Muscle of back (tissue), 13 donors: ENCODE measurements at places on chromosomes 7 and 10.

GRCh38 chr10:18594574-18595156 is 56.7 kb downstream of the NSUN6 start:
- DNase-seq = no peak

DNA sequence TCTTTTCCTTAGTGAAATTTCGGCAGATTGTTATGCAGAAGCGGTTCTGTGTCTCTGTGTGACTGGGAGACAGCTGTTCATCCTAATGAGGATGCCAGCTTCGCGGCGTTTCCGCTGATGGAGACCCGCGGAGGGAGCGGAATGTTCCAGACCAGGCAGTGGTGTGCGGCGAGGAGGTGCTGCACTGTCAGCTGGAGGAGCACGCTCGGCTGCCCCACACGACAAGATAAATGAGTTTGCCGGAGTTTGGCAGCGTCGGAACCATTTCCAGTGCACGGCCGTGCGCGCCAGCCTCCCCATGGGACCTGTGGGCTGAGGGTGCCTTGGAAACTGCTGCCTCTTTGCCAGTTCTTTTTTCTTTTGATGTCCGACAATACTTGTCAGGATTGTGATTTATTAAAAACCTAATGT is 64.6 kb downstream of the WDR37 start:
- peak; percentile 26 for DNase-seq

GRCh38 chr7:153829525-153829924 is 222.7 kb upstream of the DPP6 start:
- no peak for DNase-seq

- no peak for DNase-seq
These were observed 19.1 kb downstream of the PI4K2A start for GRCh38 chr10:97659589-97659988.

GRCh38 chr10:121900443-121901174 is 27.2 kb downstream of the ATE1 start:
- DNase-seq = peak; percentile 60

DNA sequence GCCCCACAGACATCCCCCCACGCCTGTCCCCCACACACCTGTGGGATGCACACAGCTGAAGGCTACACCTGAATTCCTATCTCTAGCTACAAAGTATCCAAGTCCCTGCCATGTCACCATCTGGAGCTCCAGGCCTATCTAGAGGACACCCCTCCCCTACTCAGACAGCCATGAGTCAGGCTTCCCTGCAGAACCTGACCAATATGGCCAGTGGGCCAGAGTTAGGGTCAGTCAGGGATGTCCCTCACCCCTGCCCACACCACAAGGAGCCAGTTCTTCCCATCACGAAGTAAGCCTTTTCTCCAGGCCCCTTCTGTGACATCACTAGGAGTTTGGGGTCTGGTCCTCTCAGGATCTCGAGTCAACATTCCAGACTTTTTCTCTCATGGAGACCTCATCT is 10.6 kb upstream of the SLC18A3 start:
- DNase-seq = no peak

GRCh38 chr10:17788646-17789045 is 20.5 kb upstream of the MRC1 start:
- DNase-seq = no peak

GRCh38 chr10:70993051-70993450 is 104.7 kb upstream of the PCBD1 start:
- no peak for DNase-seq

- no peak for DNase-seq
These were observed 30.5 kb downstream of the CREB5 start for GRCh38 chr7:28442540-28443420.

DNA sequence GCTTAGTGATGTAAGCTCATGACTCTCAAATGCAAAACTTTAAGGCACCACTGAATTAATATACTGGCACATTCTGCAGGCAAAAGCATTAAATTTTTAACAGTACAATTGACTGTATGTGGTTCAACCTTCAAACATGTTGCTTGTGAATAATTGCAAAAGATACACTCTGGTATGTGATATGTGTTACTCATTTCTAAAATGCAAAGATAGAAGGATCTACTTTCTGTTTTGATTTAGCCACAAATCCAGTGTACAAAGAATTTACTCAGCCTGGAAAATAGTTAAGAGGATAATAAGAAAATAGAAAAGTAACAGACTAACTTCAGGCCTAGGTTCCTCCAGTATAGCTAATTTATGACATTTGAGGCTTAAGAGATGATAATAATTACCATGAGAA is 66.6 kb upstream of the NOBOX start:
- no peak for DNase-seq

DNA sequence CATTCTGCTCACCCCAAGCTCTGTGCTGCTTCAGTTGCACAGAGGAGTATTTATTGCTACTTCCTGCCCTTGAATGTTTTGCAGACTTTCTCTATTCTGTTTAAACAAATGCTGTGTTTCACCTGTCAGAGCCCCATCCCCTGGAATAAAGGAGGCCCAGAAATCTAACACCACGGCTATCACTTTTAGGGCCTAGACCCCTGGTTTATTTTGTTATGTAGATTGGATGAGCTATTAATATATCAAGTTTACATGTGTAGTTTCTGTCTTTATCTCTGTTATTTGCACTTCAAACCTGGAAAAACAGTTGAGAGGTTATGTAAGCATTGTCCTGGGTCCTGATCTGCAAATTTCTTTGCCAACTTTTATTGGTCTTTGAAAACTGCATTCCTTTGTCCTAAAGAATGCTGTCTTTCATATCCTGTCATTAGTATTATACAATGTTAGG is 630.1 kb downstream of the PARD3 start:
- no peak for DNase-seq

- DNase-seq = no peak
These were observed 34.3 kb downstream of the SRPK2 start for GRCh38 chr7:105354383-105354782.

GRCh38 chr7:159051916-159052315 is 92.8 kb downstream of the VIPR2 start:
- DNase-seq = no peak
